Endothelial cell (in vitro differentiated cells): ENCODE measurements at places on chromosomes 11 and 22. TPM values are rescaled to one million over a fixed set of nuclear protein-coding genes. Genes with fewer than 3 reads are reported as not detected.

Gene CFAP300
- not detected for total RNA-seq

Gene P2RY6
- 0.74 TPM for total RNA-seq

Gene MMP12
- total RNA-seq, result not detected

Gene MTFP1
- 30.2 TPM for total RNA-seq

Gene P2RY2
- total RNA-seq, result 0.10 TPM

Gene OR8I2
- total RNA-seq, result not detected

Gene GAL3ST3
- 0.87 TPM for total RNA-seq

Gene CATSPERZ
- total RNA-seq, result 0.38 TPM

Gene KCNK7
- total RNA-seq, result 2.0 TPM

GRCh38 chr11:133946541-133947318 lies 10.0 kb downstream of the IGSF9B start:
- no peak for DNase-seq
- peaks cover 27% of the 10 kb centered on the region for H3K4me1 ChIP-seq
- no peak overlapping the region for H3K27ac ChIP-seq

- no peak overlapping the region for H3K27ac ChIP-seq
- no peaks in the 10 kb centered on the region for H3K27me3 ChIP-seq
- H3K36me3 ChIP-seq, result no peaks in the 10 kb centered on the region
Observed at GRCh38 chr11:37560346-37560745, 962.3 kb upstream of the RAG2 start.

- peaks cover 21% of the 10 kb centered on the region for H3K36me3 ChIP-seq
- peaks cover 75% of the 10 kb centered on the region for H3K4me1 ChIP-seq
- H3K27me3 ChIP-seq, result peaks cover 9% of the 10 kb centered on the region
- DNase-seq, result no peak
- peak overlapping the region; percentile 74 for H3K27ac ChIP-seq
- H3K4me3 ChIP-seq, result peak overlapping the region; percentile 66
Observed at GRCh38 chr11:75317446-75318122, 33.9 kb downstream of the ARRB1 start.

DNA sequence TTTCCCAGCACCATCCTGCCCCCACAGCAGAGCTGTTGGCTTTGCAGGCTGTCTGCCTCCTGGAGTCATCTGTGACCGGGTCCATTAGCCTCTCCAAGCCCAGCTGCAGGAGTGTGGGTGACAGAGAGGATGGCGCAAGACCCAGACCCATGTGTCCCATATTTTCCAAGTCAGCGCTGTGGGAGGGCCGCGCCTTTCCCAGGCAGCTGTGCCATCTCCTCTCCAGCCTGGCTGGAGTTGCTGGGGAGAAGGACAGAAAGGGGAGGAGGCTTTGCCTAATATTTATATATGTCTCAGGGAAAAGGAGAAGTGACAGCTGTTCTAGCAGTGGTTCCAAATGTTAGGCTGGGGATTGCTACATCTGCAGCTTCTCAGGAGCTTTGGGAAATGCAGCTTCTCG lies 15.7 kb downstream of the DTX4 start:
- H3K4me1 ChIP-seq, result peaks cover 13% of the 10 kb centered on the region
- H3K4me3 ChIP-seq, result no peak overlapping the region
- H3K27me3 ChIP-seq, result peaks cover 2% of the 10 kb centered on the region
- no peak for DNase-seq

GRCh38 chr22:27133019-27133431 lies 475.6 kb downstream of the MIAT start:
- H3K4me3 ChIP-seq, result no peak overlapping the region
- H3K27me3 ChIP-seq, result no peaks in the 10 kb centered on the region
- no peak for DNase-seq
- H3K27ac ChIP-seq, result no peak overlapping the region
- no peaks in the 10 kb centered on the region for H3K36me3 ChIP-seq

DNA sequence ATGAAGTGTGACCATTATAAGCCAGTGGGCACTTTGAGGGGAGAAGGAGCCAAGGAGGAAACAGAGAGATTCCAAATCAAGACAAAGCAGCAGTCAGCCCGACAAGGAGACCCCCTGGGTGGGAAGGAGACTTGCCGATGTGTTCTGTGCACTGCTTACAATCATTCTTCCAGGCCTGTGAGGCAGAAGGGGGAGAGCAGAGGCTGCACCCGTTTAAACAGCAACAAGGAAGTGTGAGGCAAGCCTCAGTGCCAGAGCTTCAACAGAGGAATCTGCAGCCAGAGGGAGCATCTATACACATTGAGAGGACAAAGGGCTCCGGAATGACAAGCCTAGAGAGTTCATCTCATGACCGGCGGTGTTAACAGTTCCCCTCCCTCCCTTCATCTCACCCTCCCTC lies 121.1 kb downstream of the NXPE2 start:
- no peak overlapping the region for H3K4me3 ChIP-seq
- H3K27me3 ChIP-seq, result peaks cover 1% of the 10 kb centered on the region
- DNase-seq, result no peak
- H3K4me1 ChIP-seq, result peaks cover 6% of the 10 kb centered on the region

- H3K4me3 ChIP-seq, result no peak overlapping the region
- no peaks in the 10 kb centered on the region for H3K4me1 ChIP-seq
- no peaks in the 10 kb centered on the region for H3K36me3 ChIP-seq
- H3K27me3 ChIP-seq, result no peaks in the 10 kb centered on the region
- no peak overlapping the region for H3K27ac ChIP-seq
Observed at GRCh38 chr22:22547692-22548300, 11.3 kb downstream of the PRAME start.

GRCh38 chr11:8652140-8652539 lies 30.3 kb downstream of the TRIM66 start:
- no peak overlapping the region for H3K27ac ChIP-seq
- no peaks in the 10 kb centered on the region for H3K27me3 ChIP-seq
- no peak overlapping the region for H3K4me3 ChIP-seq
- peaks cover 20% of the 10 kb centered on the region for H3K4me1 ChIP-seq
- H3K36me3 ChIP-seq, result no peaks in the 10 kb centered on the region
- DNase-seq, result no peak

DNA sequence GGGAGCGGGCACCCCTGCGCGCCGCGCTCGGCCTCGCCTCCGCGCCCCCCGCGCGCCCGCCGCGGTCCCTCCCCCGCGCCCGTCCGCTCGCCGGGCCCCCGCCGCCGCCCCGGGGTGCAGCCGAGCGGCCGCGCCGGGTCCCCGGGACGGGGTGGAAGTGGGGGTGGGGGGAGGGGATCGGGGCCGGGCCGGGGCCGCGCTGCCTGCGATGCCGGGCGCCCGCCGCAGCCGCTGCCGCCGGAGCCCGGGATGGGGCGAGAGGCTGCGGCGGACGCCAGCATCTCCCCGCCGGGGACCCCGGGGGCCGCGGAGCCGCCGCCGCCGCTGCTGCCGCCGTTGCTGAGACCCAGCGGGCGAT lies 365 bp downstream of the MGAT3 start:
- H3K4me1 ChIP-seq, result peaks cover 8% of the 10 kb centered on the region
- no peak overlapping the region for H3K4me3 ChIP-seq
- no peak overlapping the region for H3K27ac ChIP-seq
- peaks cover 20% of the 10 kb centered on the region for H3K27me3 ChIP-seq

- no peak overlapping the region for H3K27ac ChIP-seq
- peaks cover 6% of the 10 kb centered on the region for H3K27me3 ChIP-seq
- no peaks in the 10 kb centered on the region for H3K36me3 ChIP-seq
- H3K4me3 ChIP-seq, result no peak overlapping the region
- DNase-seq, result no peak
Observed at GRCh38 chr11:48005136-48005535, 24.8 kb downstream of the PTPRJ start.

DNA sequence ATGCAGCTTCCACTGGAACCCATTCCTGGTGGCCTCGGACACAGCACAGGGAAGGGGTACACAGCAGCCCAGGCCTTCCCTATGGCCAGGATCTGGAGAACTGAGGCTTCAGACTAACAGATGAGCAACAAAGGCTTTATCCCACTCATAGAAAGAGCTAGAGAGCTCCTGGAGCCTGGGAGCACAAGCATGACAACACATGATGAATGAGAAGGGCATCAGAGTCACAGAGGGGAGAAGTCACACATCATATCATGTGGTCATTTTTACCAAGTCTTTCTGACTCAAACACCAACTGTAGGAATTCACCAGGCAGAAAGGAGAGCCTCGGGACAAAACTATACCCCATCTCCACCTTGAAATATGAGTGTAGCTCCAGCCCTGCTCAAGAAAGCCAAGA lies 43.2 kb downstream of the NRXN2 start:
- H3K27me3 ChIP-seq, result peaks cover 13% of the 10 kb centered on the region
- DNase-seq, result no peak
- peaks cover 5% of the 10 kb centered on the region for H3K36me3 ChIP-seq

DNA sequence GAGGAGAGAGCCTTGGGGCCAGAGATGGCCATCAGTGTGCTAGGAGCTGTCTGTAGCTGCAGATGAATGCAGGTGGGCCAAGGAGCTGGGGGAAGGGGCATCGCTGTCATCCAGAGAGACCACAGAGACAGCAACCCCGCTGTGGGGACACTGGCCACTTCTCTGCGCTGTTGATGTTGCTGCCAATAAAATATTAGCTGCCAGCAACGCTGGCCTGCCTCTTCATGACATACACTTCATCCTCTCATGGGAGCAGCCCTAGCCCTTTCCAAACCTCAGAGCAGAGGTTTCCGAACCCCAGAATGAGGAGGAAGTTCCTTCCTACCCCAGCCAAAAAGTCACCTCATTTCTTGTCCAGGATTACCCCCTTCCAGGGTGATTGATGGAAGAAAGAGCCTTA lies 106.2 kb downstream of the PARVA start:
- H3K36me3 ChIP-seq, result peaks cover 14% of the 10 kb centered on the region
- no peak overlapping the region for H3K4me3 ChIP-seq
- no peak overlapping the region for H3K27ac ChIP-seq
- no peak for DNase-seq
- peaks cover 1% of the 10 kb centered on the region for H3K27me3 ChIP-seq

DNA sequence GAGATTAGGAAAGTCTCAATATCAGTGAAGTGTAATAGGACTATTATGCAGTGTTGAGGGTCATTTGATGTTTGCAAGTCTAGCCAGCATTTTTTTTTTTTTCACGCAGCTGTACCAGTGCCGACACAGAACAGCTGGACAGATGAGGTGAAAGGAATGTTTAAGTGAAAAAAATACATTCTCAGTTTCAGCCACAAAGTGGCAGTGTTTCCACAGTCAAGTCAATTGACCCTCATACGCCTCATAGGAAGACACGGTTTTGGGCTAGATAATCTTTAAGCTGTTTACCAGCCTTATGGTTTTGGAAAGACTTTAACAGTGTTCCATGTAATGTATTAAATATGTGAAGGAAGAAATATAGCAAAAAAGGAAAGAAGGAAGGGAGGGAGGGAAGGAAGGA lies 349.9 kb upstream of the ANO3 start:
- no peaks in the 10 kb centered on the region for H3K36me3 ChIP-seq
- peaks cover 2% of the 10 kb centered on the region for H3K27me3 ChIP-seq
- H3K4me1 ChIP-seq, result no peaks in the 10 kb centered on the region
- no peak overlapping the region for H3K27ac ChIP-seq
- peak; percentile 37 for DNase-seq

DNA sequence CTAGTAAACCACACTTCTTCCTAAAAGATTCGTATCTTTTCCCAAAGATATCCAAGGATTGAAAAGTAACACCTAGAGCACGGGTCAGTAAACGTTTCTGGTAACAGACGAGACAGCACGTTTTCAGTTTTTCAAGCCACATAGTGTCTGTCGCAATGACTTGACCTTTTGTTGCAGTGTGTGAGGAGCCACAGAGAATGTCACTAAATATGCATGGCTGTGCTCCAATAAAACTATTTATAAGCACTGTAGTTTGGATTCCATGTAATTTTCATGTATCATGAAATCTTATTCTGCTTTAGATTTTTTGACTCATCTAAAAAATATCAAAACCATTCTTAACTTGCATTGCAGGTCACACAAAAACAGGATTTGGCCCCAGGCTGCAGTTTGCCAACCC lies 18.3 kb upstream of the MICAL3 start:
- no peak overlapping the region for H3K27ac ChIP-seq
- peaks cover 4% of the 10 kb centered on the region for H3K27me3 ChIP-seq
- H3K4me1 ChIP-seq, result no peaks in the 10 kb centered on the region
- H3K4me3 ChIP-seq, result no peak overlapping the region
